ENCODE measurements at places on chromosomes 4 and X.
A peak's percentile ranks its signal among the peaks of the same experiment; 100 is the strongest.

GRCh38 chrX:155094468-155095061 lies 23.3 kb downstream of the BRCC3 start:
- DNase-seq, result peak; percentile 18

DNA sequence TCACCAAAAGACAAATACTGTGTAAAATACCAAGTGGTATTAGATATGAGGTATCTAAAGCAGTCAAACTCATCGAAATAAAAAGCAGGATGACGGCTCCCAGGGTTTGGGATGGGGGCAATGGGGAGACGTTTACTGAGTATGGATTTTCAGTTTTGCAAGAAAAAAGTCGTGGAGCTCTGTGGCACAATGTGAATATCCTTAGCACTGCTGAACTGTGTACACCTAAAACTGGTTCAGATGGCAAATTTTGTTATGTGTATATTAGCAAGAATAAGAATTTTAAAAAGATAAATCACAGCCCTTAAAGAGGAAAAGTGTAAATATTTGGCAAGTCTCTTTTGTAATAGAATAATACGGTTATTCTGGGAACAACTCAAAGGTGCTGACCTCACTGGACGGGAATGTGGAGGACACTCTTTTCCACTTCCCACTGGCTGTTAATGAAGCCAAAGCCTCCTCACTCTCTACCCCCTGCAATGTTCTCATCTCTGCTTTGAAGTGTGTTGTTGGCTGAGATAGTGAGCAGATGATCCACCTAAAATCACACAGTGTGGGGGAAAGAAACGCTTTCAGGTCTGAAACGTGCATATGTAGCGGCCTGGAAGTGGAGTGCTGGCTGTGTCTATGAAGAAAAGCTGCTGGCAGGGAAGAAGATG lies 49.2 kb downstream of the SEL1L3 start:
- DNase-seq, result no peak

GRCh38 chr4:15054541-15054940 lies 52.3 kb downstream of the CPEB2 start:
- DNase-seq, result no peak

DNA sequence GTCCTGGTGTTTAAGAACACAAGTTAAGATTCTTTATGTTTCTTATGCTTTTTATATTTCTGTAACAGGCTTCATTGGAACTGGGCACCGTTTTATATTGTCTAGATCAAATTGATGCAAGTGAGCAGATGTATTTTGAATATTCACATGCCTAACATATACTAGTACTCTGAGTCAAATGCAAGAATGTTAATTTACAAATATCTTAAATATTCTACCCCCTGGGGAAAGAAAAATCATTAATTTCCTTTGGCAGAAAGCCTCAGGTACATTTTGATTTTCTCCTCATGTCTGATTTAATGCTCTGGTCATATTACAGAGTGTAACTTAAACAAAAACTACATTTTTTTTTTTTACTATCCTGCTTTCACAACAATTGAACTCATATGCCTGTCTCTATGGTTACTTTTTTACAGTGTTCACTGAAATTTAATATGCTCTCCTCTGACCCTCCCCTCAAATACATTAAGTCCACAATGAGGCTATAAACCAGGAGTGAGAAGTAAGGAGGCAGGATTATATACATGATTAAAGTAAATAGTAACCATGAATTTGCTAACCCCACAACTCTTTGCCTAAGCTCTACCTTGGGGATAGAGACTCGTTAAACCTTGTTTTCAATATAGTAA lies 2.4 kb upstream of the NSUN7 start:
- DNase-seq, result no peak

Data from stimulated activated CD4-positive, alpha-beta T cell treated with anti-CD3 and anti-CD28 coated beads, Interleukin-2, amount 100 ng/mL, for 24 hours (primary cell).